ENCODE measurements at places on chromosomes 2 and 18.
A peak's percentile ranks its signal among the peaks of the same experiment; 100 is the strongest.

- no peak for DNase-seq
Measured at GRCh38 chr2:8380566-8380965, 301.3 kb upstream of the ID2 start.

- DNase-seq = no peak
Measured at GRCh38 chr2:61423714-61424113, 47.2 kb downstream of the USP34 start.

- DNase-seq = no peak
Measured at GRCh38 chr2:135246711-135247270, 194.7 kb downstream of the RAB3GAP1 start.

GRCh38 chr2:203177361-203177760 lies 61.5 kb upstream of the CYP20A1 start:
- peak; percentile 15 for DNase-seq

DNA sequence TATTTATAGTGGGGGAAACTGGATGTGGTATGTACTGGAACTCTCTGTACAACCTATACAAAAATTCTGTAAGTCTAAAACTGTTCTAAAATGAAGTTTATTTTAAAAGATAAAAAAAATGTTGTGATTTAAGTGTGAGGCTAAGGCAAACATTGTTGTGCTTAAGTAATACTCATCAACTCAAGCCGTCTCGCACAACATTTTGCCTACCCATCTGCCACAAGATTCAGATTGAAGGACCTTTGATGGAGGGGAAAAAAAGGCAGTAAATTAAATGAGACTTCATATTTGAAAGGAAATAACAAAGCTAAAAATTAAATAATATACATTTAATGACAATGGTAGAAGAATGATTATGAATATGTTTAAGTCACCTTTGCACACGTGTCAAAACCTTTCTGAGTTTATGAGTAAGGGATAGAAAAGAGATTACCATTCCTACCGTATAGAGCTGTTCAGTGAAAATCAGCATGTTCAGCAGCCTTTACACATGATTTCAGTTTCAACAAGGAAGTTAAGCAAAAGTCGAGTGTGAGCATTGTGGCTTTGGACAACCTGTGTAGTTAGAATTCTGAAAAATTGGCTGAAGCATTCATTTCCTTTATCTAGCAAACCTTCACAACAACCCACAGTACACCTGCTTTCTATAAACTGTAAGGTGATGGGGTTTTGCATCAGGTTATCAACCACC lies 499.3 kb downstream of the IRS1 start:
- DNase-seq = no peak

DNA sequence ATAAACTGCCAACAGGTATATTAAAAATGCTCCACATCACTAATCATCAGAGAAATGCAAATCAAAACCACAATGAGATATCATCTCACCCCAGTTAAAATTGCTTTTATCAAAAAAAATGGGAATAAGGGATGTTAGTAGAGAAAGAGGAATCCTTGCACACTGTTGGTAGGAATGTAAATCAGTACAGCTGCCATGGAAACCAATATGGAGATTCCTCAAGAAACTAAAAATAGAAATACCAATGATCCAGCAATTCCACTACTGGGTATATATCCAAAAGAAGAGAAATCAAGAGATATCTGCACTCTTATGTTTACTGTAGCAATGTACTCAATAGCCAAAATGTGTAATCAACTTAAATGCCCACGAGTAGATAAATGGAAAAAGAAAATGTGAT lies 40.6 kb downstream of the ZRANB3 start:
- peak; percentile 60 for DNase-seq

- no peak for DNase-seq
Measured at GRCh38 chr2:68158134-68158447, 403 bp downstream of the PNO1 start.

- peak; percentile 41 for DNase-seq
Measured at GRCh38 chr2:145066856-145067548, 547.1 kb upstream of the ZEB2 start.

DNA sequence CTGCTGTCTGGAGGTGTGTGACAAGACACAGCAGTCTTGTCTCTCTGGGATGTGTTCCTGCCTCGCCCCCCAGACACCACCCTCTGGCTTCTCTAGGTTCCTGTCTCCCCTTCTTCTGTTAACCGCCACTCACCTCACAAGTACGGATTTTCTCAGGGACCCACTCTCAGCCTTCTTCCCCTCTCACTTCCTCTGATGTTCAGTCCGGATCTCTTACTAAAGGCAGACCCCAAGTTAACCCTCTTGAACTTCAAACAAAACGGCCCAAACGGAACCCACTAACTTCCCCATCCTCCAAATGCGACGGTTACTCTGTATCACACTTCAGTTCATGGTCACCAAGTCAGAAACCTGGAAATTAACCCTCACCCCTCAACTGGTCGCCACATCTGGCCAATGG lies 32.0 kb downstream of the B4GALT6 start:
- no peak for DNase-seq

- DNase-seq = no peak
Measured at GRCh38 chr2:150120326-150120955, 367.0 kb downstream of the RND3 start.

DNA sequence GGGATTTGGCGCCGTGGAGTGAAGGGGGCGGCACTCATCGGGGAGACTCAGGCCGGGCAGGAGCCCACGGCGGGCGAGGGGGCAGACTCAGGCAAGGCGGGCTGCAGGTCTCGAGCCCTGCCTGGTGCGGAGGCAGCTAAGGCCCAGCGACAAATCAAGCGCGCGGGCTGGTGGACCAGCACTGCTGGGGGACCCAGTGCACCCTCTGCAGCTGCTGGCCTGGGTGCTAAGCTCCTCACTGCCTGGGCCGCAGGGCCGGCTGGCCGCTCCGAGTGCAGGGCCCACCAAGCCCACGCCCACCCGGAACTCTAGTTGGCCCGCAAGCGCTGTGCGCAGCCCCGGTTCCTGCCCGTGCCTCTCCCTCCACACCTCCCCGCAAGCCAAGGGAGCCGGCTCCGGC lies 26.2 kb upstream of the SPP2 start:
- no peak for DNase-seq

DNA sequence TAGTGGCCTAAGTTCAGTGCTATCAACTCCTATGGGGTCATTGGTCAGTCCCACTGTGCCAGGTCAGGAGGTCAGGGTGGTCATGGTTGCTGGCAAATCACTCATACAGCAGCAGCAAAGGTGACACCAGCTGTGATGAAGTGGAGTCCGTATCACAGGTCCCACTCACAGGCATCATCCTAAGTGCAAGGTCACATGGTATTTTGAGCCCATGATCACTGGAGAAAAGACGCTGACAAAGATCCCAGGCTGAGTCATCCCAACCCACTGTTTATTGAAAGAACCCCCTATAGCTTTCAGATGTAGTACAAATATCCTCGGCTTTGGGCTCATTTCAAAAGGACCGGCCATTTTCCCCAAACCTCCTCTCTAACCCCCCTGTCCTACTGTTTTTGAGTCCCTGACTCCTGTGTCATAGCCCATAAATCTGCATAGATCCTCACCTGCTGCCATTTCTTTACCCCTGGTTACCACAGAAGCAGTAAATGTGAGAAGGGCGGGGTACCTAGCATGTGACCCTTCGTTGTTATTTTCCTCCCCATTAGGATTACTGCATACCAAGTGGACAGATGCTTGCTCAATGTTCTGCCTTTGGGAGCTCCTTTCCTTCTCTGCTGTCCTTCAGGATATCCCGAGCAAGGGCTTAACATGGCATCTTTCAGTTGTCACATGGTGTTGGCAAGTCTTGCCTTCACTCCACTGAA lies 107.7 kb downstream of the COL6A3 start:
- no peak for DNase-seq

DNA sequence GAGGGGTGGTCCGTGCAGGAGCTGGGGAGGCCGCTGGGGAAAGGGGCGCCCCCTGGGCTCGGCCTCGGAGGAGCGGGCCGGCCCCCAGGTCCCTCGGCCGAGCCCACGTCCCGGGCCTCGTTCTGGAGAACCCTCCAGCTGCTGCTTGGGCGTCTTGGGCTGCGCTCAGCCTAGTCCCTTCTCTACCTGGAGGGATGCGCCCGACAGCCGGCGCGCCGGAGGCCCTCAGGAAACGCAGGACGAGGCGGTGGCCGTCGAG lies 293 bp upstream of the D2HGDH start:
- DNase-seq = no peak

DNA sequence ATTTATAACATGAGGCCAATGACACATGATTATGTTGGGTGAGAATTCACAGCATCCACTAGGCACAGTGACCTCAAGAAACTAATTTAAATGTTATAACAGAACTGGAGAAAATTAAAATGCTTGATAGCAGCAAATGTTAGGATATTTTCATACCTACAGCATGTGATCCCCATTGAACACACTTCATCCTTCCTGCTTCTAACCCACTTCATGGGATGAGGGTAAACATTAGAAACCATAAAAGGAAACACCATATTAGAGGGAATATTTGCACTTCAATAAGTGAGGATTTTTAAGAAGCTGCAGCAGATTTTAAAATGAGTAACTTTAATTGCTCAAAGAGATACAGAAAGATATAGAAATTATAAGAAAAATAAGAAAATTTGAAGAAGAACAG lies 117.1 kb downstream of the FSHR start:
- no peak for DNase-seq

- DNase-seq = no peak
Measured at GRCh38 chr2:53829273-53829979, 30.3 kb downstream of the GPR75 start.

DNA sequence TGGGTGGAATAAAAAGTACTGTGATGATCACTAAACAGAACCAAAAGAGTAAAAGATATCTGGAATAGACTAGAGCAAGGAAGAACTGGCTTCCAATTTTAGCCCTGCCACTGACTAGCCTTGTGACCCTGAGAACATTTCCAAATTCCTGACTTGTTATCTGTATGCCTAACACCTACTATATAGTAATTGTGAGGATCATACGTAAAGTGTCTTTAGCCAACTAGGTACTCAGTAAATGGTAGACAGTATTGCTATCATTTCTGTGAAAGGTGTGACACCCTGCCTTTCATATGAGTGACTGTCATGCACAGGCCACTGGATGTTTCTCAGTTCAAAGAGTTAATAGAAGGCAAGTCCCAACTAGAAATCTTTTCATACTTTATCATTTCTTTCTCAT lies 29.8 kb downstream of the CYTIP start:
- no peak for DNase-seq

DNA sequence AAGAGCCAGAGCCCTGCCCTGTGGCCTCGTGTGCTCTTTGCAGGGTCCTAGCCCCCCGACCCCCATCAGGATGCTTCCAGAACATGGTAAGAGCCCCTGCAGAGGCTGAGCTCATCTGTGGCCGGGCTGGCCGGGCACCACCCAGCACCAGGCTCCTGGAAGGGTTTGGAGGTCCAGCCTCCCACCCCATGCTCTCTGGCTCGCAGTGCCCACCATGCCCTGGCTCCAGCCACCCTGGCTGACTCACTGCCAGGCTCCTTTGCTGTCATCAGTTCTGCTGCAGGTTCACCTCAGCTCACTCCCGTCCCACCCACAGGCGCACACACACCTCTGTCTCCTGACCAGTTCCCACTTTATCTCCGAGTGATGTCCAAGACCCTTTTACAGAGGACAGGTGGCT lies 37.5 kb downstream of the EIF4E2 start:
- DNase-seq = no peak

DNA sequence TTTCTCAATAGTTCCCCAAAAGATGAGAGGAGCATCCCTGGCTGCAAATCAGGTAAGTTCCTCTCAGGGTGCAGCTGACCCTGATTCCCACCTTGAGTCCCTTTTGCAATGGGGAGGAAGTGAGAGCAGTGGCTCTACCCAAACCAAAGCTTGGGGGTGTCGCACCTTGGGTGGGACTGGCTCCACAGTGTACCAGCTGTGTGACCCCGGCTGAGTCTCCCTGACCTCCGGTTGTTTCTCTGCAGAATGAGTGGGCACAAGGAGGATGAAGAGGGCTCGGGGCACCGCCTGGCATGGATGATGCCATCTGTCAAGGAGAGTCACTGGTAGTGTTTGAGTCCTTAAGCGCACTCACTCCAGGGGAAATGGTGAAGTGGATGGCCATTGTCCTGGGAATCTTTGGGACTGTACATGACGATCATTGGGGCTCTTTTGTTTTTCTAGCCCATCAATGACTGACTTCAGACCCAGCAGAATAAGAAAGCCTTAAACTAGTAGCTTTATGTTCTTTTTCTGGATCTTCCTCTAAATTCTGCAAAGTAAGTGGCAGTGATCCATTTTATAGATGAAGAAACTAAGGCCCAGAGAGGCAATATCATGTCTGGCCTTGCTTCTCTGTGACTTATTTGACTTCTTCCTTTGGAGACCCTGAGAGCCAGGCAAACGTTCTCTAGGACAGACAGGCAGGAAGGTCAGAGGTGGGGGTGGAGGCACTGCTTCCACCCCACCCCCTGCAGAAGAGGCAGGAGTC lies 106.3 kb upstream of the ST3GAL5 start:
- no peak for DNase-seq

DNA sequence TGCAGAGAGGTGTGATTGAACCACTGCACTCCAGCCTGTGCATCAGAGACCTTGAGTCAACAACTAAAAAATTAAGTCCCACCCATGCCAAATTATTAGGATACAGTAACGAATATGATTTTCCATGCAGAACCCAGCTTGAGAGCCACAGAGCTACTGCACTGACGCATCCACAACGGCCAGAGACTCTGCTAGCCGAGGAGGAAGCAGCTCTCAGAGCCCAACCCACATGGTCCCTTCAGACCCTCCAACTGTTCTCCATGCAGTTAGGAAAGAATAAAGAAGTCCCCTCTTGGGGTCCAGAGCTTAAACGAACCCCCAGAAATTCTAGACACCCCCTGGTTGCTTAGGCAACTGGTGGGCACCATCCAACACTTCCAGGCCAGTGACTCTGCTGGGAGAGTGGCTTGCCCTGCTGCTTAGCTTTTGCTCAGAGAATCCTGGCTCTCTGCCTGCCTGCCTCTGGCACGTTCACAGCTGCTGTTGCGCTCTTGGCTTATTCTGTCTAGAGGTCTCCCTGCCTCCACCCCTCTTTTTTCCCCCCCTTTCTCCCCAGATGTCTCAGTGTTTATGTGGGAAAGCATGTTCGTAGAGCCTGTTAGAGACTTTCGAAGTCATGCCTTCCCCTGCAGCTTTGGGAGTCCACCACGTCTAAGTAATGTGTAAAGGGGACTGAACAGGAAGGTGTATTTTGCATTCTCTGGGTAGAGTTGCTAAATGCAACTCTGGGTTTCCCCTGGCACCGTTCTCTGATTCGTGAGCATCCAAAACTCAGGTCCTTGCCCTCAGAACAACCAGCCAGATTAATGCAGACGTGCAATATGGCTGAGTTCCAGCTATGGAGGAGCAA lies 26.0 kb upstream of the SP3 start:
- peak; percentile 87 for DNase-seq

DNA sequence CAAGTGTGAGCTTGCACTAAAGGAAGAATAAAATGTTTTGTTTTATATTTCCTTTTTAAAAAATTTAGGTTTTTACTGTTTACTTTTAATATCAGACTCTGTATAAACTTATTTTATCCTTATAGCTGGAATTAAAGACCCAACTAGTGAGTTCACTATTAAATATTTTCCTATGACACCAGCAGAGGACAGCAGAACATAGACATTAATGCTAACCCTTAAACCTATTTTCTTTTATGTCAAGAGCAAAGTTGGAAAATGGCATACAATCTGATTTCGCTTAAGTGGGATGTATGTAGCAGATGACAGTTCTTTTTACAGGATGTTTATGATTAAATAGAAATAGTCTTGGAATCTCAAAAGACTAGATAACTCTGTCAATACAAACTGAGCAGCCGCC lies 188.2 kb upstream of the XIRP2 start:
- no peak for DNase-seq

GRCh38 chr2:239326831-239327535 lies 73.8 kb downstream of the HDAC4 start:
- DNase-seq = no peak
